ENCODE measurements at places on chromosomes 2 and 18.

GRCh38 chr2:26532301-26533250, 54.7 kb upstream of the OTOF start:
- DNase-seq, result no peak

DNA sequence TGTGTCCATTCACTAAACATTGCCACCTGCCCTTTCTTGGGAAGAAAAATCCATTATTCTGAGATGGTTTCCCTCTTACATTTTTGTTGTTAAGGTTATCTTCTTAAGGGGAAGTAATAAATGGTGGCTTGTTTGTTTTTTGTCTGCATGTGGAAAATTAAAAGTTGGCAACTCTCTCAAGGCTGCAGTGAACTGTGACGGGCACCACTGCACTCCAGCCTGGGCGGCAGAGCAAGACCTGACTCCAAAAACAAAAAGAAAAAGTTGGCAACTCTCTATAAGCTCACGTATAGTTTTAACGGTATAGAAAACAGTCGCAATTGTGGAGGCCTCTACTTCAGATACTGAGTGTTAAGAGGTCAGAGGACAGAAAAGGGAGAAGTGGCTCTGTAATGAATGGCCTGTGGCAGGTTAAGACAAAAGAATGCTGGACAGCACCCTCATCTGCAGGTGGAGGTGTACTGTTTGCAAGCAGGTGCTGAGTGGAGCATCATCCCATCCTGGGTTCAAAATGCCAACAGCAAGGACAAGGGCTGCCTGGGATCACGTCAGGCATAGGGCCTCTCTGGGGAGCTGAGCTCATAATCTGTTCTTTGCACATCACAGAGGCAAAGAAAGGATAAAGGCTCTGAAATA, 16.7 kb downstream of the L3MBTL4 start:
- no peak for DNase-seq

DNA sequence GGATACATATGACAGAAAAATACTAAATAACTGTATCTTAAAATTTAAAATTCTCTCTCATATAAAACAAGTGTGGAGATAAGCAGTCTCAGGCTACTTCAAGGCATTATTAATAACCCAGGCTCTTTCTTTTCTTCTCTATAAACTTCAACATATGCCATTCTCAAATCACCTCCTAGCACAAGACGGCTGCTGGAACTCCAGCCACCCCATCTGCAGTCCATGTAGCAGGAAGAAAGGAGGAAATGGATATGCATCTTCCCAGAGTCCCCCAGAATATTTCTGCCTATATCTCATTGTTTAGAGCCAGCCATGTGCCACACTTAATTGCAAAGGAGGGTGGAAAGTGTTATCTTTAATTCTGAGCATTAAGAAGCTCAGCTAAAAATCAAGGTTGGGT, 35.3 kb upstream of the NEB start:
- no peak for DNase-seq

DNA sequence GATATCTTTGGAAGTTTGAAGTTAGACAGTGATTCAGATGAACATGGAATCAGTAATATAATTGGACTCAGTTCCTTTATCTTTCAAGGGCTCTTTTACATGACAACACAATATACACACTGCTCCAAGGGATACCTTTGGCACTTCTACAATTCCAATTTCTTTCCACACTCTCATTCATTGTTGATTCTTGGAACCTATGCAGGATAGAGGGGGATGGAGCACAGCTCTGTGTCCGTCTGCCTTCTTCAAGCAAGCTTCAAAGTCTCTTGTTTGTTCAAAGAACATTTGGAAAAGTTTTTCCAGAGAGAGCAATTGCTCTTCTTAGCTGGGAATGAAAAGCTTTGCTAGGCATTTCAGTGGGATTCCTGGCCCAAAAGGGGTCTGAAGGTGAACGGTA, 276.2 kb upstream of the ZEB2 start:
- DNase-seq, result no peak

- DNase-seq, result no peak
These were observed 211.9 kb downstream of the ALPK2 start for GRCh38 chr18:58416704-58417683.

GRCh38 chr2:122960759-122961641, 1064.1 kb upstream of the CNTNAP5 start:
- DNase-seq, result no peak

- DNase-seq, result no peak
These were observed 18.5 kb downstream of the PMAIP1 start for GRCh38 chr18:59918320-59918755.
